ENCODE measurements at places on chromosomes 13 and 19.

GRCh38 chr13:44107357-44108121 is 227.8 kb downstream of the LACC1 start:
- DNase-seq = no peak

DNA sequence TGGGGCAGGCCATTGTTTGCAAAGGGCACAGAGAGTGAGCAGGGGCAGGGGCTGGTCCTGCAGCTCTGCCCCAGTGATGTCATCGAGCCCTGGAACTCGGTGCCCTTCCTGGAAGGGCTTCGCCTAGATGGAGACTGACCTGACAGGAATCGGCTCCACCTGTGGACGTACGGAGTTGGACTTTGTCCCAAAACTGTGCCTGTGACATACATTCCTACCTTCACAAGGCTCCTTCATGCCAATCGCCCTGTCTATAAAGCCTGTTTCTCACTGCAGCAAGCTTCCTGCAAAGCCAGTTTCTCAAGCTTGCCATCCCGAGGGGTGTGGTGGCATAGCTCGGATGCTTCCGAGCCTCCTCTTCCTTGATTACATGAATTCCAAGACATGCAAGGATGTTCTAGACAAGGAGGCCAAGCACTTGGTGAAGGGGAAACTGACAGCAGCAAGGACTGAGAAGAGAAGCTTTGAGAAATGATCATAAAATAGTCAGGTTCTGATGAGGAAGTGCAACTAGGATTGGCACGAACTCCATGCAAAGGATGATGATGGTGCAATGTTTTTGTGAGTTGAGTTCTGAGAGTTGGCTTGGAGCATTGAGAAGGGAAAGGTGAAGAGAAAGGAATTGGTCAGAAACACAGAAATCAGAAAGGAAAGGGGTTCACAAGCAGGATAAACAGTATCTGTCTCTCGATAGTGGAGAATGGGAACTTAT is 73.6 kb upstream of the STK24 start:
- DNase-seq = no peak

DNA sequence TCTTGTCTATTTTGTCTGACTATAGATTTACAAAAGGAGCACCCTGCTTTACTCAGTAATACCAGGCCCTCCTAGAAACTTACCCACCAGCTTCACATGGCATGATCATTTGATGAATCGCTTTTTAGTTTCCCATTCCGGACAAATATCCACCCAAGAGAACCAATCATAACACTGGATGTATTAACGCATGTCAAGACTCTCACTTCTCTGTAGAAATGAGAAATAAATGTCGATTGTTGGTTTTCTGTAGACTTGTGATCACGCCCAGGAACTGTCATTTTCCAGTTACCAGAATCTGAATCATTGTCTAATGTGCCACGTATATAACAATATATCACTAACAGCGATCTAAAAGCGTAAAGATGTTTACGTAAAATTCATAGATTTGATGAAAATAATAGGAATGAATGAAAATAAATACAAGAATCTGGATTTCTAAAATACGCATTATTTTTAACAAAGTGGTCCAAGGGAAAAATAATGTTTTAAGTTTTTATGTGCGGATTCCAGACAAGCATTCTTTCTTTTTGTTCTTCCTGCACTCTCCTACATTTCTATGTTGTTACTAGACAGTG is 14.0 kb downstream of the CDX2 start:
- no peak for DNase-seq

DNA sequence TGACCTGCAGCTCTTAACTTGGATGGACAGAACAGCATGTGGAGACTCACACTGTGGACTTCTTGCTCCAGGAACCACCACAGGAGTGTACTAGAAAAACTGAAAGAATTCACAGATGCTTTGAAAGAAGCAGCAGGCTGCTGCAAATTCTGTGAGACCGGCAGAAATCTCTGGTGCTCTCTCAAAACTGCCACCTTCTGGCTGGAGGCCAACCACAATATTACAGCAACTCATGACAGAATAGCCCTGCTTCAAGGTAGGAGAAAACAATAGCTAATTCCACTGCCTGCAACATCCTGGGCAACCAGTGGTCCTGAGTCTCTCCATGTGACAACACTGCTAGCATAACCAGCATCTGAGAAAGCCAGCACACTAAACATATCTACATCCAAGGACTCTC is 26.9 kb downstream of the CDK8 start:
- DNase-seq = no peak

DNA sequence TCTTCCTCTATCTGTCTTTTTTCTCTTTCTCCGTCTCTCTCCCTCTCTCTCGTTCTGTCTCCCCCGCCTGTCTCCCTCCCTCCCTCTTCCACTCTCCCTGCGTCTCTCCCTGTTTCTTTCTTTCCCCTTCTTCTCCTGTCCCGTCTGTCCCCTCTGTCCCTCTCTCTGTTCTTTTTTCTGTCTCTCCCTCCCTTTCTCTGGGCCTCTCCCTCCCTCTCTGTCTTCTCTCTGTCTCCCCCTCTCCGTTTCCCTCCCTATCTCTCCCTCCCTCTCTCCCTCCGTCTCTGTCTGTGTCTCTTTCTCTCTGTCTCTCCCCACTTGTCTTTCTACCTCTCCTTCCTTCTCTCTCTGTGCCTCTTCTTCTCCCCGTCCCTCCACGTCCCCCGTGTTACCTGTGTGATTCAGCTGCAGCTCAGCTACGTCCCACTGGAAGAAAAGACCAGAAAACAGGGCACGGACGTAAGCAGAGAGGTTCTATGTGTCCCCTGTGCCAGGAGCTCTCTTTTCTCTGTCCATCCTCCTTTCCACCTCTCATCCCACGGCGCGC is 1.2 kb downstream of the CD70 start:
- DNase-seq = no peak

DNA sequence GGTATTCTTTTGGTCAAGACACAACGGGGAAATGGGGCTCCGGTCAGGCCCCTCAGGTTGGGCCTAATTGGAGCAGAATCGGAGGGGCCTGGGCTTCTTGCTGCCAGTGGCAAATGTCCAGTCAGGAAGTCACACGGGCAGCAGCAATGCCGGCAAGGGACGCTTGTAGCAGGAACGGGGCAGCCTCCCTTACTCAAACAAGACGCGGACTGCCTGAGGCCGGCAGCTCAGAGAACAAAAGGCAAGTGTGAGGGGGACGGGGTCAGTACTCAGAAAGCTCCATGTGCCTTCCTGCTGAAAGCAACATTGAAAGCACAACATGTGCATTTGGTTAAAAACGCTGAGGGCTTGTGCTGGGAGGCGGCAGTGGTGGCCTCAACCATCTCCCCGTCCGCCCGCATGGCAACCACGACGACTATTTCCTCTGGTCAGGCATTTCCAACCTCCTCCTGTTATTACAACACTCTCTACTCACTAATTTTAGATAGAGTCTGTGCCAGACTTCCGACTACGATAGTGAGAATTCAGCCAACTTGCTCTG is 20.5 kb upstream of the RASA3 start:
- DNase-seq = no peak

DNA sequence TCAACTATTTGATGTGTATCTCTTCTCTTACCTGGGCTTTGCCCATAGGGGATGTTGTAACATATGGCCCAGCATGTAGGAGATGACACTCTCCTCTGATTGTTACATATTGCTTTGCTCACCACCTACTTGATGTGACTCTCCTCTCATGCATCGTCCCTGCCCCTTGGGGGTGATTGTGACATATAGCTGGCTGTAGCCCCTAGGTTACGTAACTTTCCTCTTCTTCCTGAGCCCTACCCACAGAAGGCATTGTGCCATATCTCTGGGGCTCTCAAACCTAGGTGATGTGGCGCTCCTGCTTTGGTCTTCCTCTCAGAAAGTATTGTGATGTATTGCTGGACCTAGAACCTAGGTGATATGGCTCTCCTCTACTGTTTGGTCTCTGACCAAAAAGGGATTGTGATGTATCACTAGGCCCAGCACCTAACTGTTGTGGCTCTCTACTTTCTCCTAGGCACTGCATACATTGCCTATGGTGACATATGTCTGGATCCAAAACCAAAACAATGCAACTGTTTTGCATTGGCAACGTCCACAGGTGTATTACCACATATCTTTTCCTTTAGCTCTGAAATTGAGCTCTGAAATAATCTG is 71.9 kb upstream of the ZNF724 start:
- no peak for DNase-seq

GRCh38 chr19:52724701-52725514 is 9.9 kb downstream of the ZNF611 start:
- DNase-seq = no peak

GRCh38 chr19:46723023-46723461 is 6.1 kb upstream of the PRKD2 start:
- DNase-seq = no peak
